ENCODE measurements at places on chromosomes 7 and 10. TPM values are rescaled to one million over a fixed set of nuclear protein-coding genes. Genes with fewer than 3 reads are reported as not detected.

UBN2 gene
- 22.2 TPM for total RNA-seq

- DNase-seq, result no peak
Observed at GRCh38 chr10:52318822-52319464, 4.9 kb downstream of the DKK1 start.

GRCh38 chr10:43822631-43823580 is 174.2 kb upstream of the ZNF32 start:
- DNase-seq, result no peak

DNA sequence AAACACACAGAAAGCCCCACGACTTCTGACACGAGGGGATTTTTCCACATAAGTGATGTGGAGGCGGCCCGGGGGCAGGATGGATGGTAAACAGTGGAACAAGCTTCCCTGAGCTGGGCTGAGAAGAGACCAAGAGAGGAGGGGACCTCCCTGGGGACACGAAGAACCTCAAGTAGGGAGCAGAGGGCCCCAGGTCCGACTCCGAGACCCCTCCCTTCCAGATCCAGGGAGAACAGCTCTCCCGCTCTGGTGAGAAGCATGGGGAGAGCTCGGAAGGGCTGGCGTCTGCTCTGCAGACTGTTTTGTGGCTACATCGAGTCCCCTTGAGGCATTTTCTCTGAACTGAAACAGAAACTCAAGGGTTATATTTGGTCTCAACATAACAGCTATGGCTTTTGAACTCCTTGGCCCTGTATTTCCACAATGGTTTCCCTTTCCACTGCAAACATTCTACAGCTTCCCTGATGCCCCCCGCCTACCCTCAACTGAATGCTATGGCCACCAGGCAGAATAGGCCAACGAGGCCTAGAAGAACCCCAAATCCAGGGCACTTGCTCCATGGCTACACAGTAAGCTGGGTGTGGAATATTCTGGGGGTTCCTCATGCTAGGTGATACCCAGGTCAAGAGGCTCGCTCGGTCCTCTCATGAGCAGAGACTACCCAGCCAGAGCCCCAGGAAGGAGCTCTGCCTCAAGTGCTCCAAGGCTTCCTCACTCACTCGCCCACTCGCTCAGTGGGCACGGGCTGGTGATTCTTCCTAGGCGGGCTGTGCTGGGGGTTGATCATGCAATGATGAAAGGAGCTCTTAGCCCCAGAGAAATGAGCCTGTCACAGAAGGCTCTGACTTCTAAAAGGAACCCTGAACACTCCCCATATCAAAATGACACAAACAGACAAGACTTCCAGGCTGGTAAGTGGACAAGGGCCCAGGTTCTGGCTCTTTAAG is 47.5 kb downstream of the FAM53B start:
- DNase-seq, result no peak

DNA sequence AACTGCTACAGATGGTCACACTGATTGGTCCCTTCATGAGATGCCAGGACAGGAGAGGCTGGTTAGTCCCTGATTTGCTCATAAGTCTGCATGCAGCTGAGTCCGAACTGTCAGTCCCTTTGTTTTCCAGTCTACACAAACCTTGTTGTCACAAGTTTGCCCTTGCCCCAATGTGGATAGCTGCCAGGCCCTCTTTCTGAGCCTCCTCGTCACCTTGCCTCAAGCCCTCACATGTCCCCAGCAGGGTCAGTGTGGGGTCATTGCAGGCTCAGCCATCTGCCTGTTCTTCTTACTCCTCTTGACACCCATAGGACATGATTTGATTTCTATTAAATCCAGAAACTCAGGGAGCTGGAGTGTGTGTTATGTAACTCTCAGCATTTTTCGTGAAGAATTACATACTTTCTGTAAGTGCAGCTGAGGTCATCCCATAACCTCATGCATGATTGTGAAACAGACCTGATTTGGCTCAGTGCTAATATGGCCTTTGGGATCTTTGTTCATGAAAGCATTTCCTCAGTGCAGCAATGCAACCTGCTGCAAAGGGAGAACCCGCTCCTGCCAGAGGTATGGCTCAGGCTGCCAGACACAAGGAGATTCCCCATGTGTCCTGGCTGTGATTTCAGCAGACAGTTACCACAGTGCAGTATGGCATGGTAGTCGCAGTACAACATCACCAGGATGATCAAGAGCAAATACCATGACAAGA is 70.0 kb upstream of the ZMIZ2 start:
- no peak for DNase-seq

DNA sequence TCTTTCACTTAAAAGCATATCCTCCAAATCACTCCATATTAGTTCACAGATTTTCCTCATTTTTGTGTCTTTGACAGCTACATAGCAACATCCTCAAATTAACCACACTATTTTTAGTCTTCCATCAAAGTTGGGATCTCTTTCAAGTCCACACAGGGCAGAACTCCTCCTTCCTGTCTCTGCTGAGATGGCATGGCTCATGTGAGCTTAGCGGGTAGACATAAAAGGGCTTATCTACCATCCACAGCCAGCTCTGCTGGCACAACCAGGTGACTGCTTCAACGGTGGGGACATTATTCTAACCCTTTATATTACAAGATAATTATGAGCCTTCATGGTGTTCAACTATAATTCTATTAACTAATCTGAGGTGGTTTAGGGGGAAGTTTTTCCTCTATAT is 35.5 kb downstream of the ICA1 start:
- no peak for DNase-seq

GRCh38 chr10:68109331-68109730 is at the start of gene MYPN:
TSS of gene MYPN (plus strand) at chr10:68109488. CDS start at chr10:68121439, 11,951 bp downstream.
- no peak for DNase-seq

DNA sequence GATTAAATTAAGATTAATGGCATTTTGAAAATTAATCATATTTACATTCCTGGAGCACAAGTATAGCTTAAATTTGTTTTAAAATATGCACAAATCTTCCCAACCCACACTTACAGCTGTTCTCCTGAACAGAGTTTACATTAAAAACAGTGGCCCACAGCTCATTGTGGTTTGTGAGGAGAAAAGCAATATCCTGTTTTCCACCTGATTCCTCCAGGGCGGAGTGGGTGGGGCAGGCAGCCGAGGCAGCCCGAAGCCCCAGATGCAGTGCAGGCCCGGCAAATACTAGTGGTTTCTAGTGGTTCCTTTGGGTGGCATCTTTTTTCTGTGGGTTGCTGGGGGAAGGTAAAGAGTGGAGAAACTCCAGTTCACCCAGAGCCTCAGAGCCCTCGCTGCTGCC is 280.8 kb downstream of the ARHGAP12 start:
- DNase-seq, result no peak
